ENCODE measurements at places on chromosomes 16 and 17.

DNA sequence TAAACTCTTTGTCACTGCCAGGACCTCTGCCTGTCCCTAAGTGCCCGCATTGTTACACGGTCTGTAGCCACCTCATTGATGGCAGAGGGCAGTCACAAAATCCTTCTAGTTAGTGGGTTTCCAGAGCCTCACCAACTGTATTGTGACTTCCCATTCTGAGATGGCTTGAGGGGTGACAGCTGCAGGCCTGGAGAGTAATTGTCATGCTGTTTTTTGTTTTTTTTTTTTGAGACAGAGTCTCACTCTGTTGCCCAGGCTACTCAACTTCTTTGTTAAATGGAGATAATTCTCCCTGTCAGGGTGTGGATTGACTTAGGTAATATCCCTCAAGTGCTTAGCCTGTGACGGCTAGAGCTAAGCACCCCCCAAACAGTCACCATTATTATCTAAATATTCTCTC lies 77.9 kb downstream of the SDR42E1 start:
- DNase-seq, result no peak

DNA sequence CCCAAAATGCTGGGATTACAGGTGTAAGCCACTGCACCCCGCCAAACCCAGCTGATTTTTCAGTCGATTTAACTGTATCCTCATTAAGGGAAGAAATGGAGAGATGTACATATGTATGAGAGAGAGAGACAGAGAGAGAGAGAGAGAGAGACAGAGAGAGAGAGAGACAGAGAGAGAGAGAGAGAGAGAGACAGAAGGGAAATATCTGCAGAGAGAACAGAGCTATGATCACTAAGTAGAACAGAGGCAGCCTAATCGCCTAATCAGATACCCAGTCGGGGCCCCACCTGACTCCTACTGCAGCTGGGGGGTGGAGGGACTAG lies 70.0 kb downstream of the RBBP6 start:
- DNase-seq, result no peak

- no peak for DNase-seq
Measured at GRCh38 chr16:14608604-14609003, 21.5 kb downstream of the PARN start.

DNA sequence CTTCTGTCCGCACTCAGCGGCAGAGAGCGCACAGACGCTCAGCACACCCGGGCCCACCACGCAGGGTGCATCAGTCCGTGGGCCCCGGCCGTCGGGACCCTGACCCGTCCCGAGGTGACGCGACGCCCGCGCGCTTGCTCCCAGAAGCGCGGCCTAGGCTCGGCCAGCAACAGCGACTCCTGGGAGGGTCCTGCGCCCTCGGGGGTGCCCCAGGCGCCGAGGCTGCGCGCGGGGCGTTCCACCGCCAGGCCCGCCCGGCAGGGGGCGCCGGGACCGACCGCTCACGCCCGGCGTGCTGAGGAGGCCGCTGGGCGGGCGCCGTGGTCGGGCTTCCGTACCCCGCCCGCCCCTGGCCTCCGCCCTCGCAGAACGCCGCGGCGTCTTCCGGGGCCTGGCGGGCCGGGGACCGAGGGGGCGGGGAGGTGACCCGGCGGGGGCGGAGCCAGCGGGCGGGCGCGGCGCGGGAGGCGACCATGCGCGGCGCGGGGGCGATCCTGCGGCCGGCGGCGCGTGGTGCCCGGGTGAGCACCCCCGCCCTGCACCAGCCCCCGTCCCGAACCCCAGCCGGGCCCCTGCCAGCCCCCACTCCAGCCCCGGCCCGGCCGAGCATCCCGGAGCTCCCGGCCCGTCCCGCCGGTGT lies at the start of gene CISD3:
Gene CISD3 (plus strand): TSS at position 456 of the 640 bp plus-strand sequence. CDS start 18 bp downstream, at position 474.
- peak; percentile 91 for DNase-seq

DNA sequence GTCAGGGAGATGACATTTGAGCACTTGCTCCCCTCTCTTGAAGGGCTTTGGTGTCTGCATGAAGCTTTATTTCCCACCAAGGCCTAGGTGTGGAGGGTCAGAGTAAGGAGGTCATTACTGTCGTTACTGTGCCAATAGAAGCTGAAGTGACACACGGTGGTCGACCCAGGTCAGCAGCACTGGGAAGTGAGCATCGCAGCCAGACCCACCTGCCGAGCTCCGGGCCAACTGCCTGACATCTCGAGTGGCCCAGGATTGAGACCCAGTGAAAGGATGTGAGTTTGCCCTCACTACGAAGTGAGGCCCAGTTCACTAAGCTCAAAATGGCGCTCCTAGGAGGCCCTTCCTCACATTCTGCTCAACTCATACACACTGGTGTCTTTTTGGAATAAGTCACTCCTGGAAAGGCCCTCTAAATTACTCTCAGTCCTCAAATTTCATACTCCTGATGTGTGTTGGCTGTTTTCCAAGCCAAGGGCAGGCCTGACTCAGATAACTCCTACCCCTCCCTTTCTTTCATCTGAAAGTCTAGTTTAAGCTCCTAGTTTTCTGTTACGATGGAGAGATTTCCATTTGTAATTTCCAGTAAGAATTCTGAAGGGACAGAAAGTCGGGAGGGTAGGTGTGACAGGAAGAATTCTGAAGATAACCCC lies 200.4 kb downstream of the LGALS9B start:
- DNase-seq, result peak; percentile 44

GRCh38 chr17:61305024-61305423 lies 94.6 kb upstream of the TBX2 start:
- no peak for DNase-seq

- peak; percentile 69 for DNase-seq
Measured at GRCh38 chr16:1057252-1057932, 15.2 kb upstream of the SSTR5 start.

- DNase-seq, result no peak
Measured at GRCh38 chr17:19781488-19782458, 33.7 kb upstream of the ALDH3A1 start.

- DNase-seq, result no peak
Measured at GRCh38 chr16:52141871-52142270, 405.1 kb downstream of the TOX3 start.

DNA sequence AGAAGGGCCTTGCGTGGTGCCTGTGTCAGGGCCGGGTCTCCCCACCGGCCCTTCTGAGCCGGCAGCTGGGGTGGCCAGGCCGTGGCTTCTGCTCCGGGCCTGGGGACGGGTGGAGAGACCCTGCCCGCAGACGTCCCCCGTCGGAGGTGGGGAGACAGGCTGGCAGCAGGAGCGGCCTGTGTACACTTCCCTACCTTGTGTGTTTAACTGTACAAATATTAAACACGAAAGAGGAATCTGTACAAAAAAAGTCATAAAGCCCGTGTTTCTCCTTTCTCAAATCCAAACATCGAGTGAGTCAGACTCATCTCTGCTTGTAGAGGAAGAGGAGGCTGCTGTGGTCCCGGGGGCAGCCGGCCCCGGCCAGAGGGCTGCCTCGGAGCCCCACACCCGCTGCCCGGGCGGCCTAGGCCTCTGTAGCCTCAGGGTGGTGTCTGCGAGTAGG lies 2.0 kb downstream of the CACNA1H start:
- no peak for DNase-seq

DNA sequence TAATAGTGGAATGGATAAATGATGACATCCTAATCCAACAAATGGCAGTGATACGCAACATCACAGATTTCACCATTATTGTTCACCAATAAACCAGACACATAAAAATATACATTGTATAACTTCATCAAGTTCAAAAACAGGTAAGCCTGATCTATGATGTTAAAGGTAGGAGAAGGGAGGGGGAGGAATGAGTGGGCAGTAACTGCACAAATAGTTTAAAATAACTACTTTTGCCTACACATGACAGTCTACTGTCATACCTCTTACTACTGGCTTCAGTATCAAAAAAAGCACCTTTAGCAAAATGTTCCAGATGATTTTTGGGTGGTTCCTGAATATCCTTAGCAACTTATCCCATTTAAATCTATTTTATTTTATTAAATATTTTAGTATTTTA lies 28.8 kb downstream of the CHCT1 start:
- no peak for DNase-seq

- DNase-seq, result peak; percentile 2
Measured at GRCh38 chr16:31127182-31127581, 8.3 kb downstream of the PRSS8 start.

GRCh38 chr17:74408262-74408661 lies 23.6 kb upstream of the GPRC5C start:
- DNase-seq, result peak; percentile 65

GRCh38 chr16:85639529-85640253 lies 26.6 kb downstream of the GSE1 start:
- peak; percentile 81 for DNase-seq

GRCh38 chr17:69677130-69677529 lies 262.6 kb downstream of the MAP2K6 start:
- peak; percentile 20 for DNase-seq

DNA sequence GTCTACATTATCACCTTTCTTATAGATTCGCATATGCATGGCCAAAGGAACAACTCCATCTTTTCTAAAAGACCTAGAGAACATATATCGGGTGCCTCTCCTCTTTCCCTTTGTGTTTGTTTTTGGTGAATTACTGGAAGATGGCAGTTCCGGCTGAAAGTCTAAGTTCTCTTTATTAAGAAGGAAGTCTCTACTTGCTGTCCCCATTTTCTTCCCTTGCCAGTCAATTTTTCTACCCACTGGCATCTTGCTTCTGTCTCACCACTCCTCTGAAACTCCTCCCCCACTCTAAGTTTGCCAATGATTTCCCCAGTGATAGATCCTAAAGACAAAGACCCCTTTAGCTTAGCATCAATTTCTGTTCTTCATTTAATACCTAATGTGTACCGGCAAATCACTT lies 93.9 kb upstream of the CORO6 start:
- DNase-seq, result no peak

GRCh38 chr16:48054881-48055601 lies 100.8 kb downstream of the ABCC12 start:
- DNase-seq, result peak; percentile 82

DNA sequence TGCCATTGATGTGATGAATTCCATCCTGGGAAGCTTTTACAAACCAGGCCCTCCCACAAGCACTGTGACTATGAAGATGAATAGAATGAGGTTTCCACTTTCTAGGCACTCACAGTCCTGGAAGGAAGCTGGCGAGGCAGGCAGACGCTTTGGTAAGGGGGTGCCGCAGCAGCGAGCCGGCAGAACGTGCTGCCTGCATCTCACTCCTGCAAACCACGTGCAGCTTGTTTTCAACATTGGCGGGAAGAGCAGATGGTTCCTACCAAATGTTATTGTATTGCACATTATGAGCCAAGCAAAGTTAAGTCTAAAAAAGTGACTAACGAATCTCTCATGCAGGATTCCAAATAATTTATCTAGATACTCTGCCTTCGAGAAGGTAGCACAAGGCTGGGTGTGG lies 3.7 kb upstream of the DNAI2 start:
- DNase-seq, result no peak

DNA sequence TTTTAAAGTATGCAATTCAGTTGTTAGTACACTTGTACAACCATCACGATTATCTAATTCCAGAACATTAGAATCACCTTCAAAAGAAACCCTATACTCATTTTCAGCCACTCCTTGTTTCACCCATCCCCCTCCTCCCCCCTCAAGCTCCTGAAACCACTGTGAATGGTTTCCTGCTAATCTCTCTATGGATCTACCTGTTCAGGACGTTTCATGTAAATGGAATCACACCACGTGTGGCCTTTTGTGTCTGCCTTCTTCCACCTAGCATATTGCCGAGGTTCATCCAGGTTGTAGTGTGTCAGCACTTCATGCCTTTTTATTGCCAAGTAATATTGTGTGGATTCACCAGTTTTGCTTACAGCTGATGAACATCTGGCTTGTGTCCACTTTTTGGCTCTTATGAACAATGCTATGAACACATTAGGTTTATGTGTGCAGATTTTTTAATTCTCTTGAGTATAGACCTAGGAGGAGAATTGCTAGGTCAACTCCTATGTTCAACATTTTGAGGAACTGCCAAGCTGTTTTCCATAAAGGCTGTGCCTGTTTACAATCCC lies 17.8 kb downstream of the EIF4A3 start:
- no peak for DNase-seq

DNA sequence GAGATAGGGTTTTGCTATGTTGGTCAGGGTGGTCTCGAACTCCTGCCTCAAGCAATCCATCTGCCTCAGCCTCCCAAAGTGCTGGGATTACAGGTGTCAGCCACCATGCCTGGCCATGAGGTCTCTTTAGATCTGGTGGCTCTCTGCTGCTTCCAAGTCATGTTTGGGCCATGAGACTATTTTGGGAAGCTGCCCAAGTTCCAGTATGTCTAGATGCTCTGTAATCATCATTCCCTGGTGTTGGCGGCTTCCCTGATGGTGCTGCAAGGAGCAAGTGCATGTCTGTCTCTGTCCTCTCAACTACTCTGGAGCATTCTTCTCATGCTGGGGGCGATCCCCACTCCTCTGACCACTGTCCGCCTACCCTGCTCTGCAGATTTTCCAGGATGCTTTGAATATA lies 6.4 kb upstream of the ODF4 start:
- DNase-seq, result no peak

- DNase-seq, result peak; percentile 42
Measured at GRCh38 chr16:78742501-78743283, 643.2 kb downstream of the WWOX start.

DNA sequence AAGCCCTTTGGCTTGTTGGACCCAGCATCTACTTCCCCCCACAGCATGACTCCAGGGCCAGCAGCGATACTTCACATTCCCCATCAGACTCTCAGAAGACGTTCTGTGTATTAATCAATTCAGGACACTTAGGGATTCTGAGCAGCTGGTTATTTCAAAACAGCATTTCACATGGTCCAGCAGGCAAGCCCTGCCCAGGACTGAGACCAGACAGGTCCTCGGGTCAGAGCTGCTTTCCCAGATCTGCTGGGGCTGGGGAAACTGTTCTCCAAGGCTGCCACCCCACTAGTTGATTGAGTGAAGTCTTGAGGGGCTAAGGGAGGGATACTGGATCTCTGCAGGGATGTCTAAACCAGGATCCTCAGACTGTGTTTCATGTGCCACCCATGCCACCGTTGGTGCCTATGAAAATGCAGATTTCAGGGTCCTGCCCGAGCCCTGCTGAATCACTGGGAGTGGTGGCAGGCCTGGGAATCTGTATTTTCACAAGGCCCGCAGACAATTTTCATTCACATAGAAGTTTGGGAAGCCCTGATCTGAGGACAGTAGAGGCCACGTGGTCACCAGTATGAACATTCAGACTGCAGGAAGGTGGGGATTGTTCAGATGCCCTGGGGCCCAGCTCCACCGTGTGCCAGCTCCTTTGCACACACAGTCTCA lies 40.6 kb upstream of the CDH5 start:
- peak; percentile 36 for DNase-seq

GRCh38 chr17:38579934-38580333 lies 25.8 kb downstream of the SRCIN1 start:
- peak; percentile 81 for DNase-seq

GRCh38 chr17:44385287-44386181 lies 3.9 kb downstream of the ITGA2B start:
- peak; percentile 85 for DNase-seq

DNA sequence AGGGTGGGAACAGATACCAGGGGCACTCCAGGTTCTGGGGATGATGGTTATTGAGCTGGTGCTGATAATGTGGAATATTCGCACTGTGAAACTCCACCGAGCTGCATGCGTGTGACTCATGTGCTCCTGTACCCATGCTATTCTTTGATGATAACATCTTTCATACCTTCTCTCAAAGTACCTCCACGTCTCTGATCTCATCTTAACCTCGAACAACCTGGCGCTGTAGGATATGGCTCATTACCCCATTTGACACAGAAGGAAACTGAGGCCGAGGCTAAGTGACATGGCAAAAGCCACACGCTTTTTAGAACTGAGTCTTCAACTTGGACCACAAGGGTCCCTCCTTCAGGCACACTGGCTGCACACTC lies 30.2 kb upstream of the MRPS23 start:
- DNase-seq, result no peak

- DNase-seq, result no peak
Measured at GRCh38 chr17:40525294-40525693, 23.9 kb upstream of the TNS4 start.
